ENCODE measurements at places on chromosomes 11 and 22.

DNA sequence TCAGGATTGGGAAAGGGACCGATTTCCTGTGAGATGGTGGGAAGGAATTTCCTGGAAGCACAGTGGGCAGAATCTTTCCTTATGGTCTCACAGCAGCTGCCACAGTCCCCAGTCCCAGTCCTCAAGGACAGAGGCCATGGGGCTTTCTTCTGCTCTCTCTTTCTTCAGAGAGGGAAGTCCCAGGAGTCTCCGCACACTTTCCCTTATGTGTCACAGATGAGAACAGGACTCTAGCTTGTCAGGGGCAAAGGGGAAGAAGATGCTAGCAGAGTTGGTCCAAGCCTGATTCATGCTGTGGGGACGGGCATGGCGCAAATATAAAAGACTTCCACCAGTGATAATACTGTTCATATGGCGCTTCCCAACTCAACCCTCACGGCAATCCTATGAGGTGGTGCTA is 7.5 kb upstream of the PPFIA1 start:
- no peak for DNase-seq

DNA sequence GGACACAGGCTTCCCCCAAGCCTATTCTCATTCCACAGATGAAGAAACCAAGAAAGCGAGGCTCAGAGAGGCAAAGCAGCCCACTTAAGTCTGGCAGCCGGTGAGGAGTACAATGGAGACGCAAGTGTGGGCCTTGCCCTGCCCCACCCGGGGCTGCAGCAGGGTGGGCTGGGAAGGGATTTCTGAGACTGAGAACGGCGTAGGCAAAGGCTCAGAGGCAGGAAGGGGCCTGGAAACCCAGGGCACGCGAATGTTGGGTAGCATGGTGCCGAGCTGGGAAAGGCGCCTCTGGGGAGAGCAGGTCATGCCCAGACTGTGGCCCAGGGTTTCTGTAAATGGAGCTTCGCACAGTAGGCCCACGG is 47.5 kb upstream of the SHISAL1 start:
- DNase-seq = no peak

- peak; percentile 82 for DNase-seq
Measured at GRCh38 chr22:40436505-40437431, 66.4 kb downstream of the SGSM3 start.

DNA sequence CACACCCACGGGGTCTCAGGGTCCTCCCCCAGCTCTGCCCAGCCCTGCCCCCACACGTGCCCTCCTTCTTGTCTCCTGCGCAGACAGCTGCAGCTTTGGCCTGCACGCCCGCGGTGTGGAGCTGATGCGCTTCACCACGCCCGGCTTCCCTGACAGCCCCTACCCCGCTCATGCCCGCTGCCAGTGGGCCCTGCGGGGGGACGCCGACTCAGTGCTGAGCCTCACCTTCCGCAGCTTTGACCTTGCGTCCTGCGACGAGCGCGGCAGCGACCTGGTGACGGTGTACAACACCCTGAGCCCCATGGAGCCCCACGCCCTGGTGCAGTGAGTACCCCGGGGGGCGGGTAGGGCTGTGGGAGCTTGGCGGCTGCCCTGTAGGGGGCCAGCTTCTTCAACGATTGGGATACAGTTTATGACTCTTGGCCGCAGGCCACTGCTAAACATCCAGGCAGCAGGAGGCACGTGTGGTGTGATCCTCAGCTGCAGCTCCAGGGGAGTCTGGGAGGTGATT is 30.8 kb downstream of the ST14 start:
- DNase-seq = no peak

DNA sequence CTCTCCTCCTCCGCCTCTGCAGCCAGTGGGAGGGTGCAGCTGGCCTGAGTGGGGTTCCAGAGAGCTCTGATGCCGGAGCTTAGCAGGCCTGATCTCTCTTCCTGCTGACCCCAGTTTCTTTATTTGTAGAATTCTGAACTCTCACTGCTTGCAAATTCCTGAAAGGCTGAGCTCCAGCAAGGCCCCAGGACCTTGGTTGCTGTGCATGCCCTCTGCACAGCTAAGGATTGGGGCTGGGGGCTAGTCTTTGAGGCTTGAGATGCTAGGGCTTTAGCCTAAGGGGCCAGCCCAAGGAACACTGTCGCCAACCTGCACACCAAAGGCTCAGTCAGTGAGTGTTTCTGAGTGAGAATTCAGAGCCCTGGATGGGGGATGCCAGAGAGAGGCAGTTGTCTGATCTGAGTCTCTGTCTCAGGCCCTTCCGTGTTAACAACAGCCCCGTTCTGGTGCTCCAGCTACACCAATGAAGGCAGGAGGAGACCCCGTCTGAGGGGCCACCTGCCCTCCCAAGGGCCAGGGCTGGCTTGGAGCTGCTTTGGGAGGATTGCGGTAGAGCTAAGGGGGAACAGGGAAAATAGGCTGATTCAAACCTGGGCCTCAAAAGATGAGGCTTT is 106.0 kb upstream of the LMO1 start:
- no peak for DNase-seq

DNA sequence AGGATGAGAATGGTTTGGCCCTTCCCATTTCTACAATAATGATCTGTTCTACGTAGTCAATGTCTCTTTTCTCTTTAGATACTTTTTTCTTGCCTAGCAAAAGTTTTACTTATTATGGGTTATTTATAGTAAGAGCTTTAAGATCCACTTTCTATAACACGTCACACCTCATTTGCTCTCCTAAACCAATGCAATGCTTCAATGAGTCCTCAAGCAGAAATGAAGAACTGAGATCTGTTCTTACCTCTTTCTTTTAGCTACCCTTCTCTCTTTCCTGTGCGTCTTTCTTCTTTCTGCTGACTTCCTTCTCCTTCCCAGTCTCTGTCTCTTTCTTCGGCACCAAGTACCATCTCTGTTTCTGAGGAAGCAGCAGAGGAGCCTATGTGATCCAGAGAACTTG is 61.8 kb downstream of the SNX19 start:
- no peak for DNase-seq

GRCh38 chr11:75507571-75507970 is 18.2 kb downstream of the GDPD5 start:
- DNase-seq = no peak

DNA sequence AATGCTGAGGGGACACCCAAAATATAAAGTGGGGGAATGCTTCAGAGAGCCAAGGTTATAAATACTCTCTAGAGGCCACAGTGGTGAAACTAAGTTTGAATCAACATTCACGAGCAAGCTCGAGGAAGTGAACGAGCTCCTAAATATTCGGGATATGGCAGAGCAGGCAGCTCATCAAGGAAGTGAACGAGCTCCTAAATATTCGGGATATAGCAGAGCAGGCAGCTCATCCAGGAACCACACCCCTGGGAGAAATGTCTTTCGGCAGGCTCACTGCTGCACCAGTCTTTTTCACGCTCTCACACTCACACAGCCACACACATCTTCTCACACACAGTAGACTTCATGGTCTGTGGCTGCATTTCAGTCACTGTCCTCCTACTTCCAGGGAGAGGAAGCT is 787.5 kb downstream of the OPCML start:
- no peak for DNase-seq

- no peak for DNase-seq
Measured at GRCh38 chr11:12818333-12819015, 144.3 kb downstream of the TEAD1 start.

GRCh38 chr22:49628391-49629260 is 199.0 kb downstream of the BRD1 start:
- DNase-seq = no peak

GRCh38 chr22:47220752-47221151 is 458.3 kb downstream of the TBC1D22A start:
- DNase-seq = no peak

- DNase-seq = peak; percentile 30
Measured at GRCh38 chr11:3160252-3161031, 4.7 kb downstream of the OSBPL5 start.

GRCh38 chr11:18769802-18770456 is 21.7 kb downstream of the PTPN5 start:
- DNase-seq = no peak

DNA sequence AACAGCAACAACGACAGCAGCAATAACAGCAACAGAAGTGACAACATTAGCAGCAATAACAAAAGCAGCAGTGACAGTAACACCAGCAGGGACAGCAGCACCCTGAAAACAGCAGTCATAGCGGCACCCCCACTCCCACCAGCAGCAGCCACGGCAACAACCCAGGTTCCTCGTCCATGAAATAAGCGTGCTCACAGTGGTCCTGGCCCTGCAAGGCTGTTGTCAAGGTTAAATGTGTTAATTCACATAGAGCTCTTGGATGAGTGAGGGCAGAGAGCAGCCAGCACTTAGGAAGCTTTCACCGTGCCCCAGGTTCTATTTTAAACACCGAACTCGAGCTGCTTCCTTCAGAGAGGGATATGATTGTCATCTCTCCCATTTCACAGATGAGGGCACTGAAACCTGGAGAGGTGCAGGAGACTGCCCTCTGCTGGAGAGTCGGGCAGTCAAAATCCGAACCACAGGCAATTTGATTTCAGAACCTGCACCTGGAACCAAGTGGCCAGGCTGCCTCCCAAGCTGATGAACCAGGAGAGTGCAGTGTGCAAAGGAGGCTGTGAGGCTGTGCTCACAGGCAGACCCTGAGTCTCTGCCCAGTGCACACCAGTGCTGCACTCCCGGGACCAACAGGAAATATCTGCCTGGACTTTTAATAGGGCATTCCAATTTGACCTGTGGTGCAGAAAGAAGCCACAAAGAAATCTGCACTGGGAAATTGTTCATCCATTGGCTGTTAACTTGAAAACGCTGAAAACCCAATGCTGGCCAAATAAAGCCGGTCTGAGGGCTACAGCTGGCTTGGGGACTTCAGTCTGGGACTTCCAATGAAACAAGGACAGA is 22.9 kb upstream of the FGF3 start:
- DNase-seq = peak; percentile 50

GRCh38 chr11:30453705-30454104 is 130.8 kb downstream of the ARL14EP start:
- DNase-seq = no peak

- DNase-seq = peak; percentile 66
Measured at GRCh38 chr11:64355078-64355940, 3.7 kb upstream of the RPS6KA4 start.

- DNase-seq = no peak
Measured at GRCh38 chr11:35335226-35335625, 84.1 kb downstream of the SLC1A2 start.
